NCI-H1930 (cell line): ENCODE measurements at places on chromosomes 4 and X.

- no peak for DNase-seq
Observed at GRCh38 chr4:125198916-125199315, 115.8 kb upstream of the FAT4 start.

DNA sequence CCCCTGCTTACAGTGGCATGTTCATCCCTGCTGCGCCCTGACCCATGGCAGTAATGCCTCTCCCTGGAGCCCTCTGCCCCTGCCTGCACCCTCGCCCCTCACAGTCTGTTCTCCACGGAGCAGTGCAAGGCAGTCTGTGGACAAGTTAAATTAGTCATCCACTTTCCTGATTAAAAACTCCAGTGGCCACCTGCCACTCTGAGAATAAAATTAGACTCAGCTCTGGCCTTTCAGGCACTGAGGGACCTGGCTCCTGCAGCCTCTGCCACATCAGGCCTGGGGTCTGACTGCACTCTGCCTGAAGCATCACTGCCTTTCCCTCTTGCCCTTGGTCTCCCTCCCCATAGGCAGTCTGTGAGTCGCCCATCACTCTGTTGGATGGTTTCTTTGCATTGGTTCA is 53.6 kb downstream of the GRK4 start:
- no peak for DNase-seq

DNA sequence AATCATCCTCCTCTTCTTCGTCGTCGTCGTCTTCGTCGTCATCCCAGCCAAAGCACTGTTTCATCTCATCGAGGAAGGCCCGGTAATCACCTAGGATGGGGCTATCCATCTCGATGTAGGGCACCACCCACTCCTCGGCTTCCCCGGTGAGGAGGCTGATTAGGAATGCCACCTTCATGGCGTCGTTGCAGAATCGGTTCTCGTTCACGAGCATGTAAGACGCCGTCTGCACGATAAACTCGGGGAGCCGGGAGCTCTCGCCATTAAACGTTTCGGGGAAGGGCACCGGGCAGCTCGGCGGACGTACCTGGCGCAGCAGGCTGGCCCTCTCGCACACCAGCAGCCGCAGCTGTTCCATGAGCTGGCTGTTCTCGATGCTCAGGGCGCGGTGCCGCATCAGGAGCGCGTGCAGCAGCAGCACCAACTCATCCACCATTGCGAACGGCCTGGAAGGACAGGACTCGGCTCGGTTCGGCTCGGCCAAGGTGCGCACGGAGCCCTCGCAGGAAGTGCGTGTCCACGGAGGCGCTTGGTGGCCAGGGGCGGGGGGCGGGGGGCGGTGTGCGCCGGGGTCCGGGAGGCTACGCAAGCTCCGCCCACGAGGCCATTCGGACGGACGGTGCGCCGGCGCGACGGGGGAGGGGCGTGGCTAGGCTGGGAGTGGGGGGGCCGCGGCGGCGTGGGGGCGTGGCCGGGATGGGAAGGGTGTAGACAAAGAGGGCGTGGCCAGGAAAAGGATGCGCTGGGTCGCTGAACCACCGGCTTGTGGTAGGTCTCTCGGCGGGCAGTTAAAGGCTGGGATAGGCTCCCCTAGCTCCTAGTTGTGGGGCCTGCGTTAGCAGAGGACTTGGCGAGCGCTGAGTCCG is at the start of gene LDOC1:
TSS of gene LDOC1 (minus strand) at position 544 of the 866 bp plus-strand sequence. CDS start at position 436, 108 bp downstream.
- peak; percentile 80 for DNase-seq

GRCh38 chr4:139511320-139511719 is 44.7 kb downstream of the SETD7 start:
- no peak for DNase-seq

GRCh38 chr4:24428850-24429249 is 155.5 kb downstream of the DHX15 start:
- no peak for DNase-seq

- peak; percentile 62 for DNase-seq
Observed at GRCh38 chr4:173252024-173252935, 81.9 kb downstream of the HMGB2 start.

- DNase-seq = no peak
Observed at GRCh38 chr4:73454920-73455319, 18.9 kb downstream of the AFP start.

GRCh38 chr4:100649417-100649816 is 131.6 kb upstream of the EMCN start:
- no peak for DNase-seq

DNA sequence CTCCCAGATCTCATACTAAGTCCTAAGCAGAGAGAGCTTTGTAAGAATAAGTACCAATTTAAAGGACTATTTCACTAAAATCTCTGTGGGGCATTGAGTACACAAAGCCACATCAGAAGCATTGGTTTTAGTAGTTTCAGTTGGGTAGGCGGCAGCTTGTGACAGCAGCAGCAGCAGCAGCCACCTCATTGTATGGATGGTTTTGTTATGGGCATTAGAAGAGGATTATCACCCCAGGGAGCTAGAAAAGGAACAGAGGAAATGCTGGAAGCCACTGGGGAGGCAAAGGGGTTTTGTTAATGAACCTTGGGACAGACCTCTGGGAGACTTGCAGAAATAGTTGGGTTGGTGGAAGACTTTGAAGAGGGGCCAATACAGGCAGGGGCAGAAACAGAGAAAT is 93.9 kb upstream of the FRMPD3 start:
- DNase-seq = peak; percentile 7

DNA sequence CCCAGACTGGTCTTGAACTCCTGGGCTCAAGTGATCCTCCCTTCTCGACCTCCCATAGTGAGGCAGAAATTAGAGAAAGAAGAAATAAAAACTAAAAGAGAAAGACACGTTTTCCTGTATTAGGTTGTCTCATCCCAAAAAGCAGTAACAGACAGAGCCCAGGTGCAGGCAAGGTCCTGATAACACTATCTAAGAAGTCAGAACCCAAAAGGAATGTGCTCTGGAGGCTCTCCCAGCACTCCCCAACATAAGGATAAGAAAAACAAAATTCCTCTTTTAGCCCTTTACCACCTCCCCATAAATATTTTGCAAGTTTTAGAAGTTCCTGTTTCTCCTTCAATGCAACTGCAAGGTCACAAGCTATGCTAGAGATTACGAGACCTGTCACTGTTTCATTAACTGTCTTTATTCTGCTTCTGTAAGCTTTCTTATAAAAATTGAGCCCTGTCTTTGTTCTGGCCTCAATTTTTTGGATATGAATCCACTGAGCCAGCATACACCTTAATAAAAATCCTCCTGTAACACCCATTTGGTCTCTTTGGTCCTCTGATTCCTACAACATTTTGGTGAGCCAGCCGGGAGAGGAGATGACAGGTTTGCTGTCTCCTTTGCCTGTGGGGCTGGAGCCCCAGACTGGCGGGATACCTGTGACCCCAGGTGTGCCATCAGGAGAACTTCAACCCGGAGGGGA is 25.9 kb downstream of the LIAS start:
- DNase-seq = no peak

DNA sequence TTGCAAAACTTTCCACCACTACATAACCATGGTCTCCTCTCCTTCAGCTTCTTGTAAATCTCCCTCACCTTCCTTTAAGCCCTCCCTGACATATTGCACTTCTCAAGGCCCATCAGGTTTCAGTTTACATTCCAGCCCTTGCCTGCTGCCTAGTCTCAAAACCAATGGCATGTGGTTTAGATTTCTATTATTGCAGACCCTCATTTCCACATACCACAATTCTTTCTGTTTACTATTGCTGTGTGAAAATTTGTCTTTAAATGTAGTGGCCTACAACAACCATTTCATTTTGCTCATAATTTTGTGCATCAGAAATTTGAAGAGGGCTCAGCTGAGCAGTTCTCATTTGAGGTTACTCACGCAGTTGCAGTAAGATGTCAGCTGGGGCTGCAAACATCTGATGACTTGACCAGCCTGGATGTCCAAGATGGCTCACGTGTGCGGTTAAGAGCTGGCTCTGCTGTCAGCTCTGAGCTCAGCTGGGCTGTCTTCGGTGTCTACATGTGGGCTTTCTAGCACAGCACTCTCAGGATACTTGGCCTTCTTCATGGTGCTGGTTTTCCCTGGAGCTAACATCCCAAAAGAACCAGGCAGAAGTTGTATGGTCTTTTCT is 29.9 kb upstream of the SOD3 start:
- no peak for DNase-seq

- DNase-seq = no peak
Observed at GRCh38 chrX:78213331-78213730, 73.9 kb upstream of the TAF9B start.

DNA sequence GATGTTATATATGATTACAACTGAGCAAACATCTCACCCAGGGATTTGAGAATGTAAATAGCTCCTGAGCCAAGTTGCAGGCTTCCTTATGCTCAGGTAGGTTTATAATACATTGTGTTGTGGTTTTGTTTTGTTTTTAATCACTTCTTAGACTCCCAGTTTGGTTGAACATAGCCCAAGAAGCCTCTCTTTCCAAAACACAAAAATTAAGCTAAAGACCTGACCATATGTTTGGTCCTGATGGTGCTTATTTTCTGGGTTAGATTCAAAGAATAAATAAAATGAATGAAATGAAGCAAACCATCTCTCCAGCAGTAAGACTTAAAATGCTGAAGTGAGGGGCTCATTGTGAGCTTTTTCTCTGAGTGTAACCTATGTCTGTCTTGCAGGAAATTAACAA is 93.5 kb downstream of the GRXCR1 start:
- no peak for DNase-seq

DNA sequence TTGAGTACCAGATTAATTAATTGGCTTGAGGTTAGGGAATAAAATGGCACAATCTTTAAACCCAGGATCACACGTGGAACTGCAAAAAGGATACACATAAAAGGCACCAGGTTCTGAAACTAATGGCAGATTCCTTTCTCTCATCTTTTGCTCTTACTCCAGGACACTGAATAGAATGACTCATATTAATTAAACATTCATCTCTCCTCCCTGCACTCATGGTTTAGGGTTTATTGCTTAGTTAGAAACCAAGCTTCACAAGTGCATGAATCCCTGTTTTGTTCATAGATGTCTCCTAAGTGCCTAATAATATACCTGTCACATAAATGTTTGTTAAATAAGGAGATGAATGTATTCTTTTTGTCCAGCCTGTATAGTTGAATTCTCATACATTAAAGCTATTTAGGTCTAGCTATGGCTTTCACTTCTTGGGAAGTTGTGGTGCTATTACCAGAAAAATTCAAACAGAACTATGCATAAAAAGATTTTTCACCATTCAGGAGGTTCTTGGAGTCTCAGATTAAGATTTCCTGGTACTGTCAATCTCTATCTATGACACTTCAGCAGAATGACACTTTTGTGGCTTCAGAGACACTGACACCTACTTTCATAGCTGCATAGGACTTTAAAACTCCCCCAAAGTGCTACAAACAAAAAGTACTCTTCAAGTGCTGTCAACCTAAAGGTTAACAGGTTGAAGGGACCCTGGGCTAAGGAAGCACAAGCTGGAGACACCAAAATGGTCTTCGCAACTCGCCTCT is 7.4 kb downstream of the CORIN start:
- DNase-seq = no peak

DNA sequence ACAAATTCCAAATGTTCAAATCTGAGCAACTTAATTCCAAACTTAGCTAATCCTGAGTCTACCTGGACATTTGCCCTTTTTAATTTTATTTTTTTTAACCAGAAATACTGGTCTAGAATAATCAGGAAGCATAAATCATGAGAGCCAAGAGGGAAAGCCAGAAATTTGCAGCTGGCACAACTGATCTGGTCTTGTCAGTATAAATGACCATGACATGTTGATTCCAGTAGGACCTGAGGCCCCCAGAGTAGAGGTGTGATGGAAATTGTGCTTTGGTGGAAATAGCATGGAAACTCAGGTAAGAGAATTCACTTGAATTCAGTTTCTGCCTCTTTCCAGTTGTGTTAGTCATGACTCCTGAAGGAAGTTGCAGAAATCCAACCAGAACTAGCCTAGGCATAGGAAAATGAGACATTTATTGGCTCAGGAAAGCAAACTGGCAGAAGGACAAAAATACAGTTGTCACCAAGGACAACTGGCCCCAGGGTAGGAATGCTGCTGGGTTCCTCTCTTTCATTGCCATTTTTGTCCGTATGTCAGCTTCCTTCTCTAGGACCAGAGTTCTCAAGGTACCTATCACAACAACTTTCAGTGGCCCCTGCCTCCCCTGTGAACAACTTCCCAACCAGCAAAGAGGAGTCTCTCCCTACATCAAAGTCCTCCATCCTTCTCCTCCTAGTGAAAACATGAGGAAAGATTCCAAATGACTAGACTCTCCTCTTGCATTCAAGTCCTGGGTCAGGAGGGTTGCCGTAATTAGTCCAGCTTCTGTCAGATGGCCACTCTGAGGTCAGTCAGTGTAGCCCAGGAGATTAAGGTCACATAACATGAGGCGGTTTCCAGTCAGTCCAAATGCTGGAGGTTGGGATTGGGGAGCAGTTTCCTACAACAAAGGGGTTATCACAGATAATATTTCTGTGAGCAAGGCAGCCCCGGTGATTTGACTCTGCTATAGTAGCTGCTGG is 29.3 kb upstream of the MYOZ2 start:
- DNase-seq = no peak

DNA sequence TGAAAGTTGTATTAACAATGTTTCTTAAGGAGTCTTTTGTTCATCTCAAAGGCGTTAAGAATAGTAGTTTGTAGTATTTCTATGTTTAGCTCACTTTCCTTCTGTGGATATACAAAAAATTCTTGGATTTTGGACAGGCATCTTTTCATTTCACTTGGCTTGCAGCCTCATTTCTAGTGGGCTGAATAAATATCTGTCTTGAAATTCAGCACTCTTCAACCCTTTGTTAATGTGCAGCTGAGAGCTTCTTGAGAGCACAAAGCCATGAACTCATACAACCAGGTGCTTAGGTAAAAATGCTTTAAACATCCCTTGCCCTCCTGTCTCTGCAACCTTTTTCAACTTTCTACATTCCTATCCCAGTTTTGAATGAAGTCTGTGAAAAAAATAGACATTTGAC is 1003.2 kb downstream of the C4orf33 start:
- no peak for DNase-seq

DNA sequence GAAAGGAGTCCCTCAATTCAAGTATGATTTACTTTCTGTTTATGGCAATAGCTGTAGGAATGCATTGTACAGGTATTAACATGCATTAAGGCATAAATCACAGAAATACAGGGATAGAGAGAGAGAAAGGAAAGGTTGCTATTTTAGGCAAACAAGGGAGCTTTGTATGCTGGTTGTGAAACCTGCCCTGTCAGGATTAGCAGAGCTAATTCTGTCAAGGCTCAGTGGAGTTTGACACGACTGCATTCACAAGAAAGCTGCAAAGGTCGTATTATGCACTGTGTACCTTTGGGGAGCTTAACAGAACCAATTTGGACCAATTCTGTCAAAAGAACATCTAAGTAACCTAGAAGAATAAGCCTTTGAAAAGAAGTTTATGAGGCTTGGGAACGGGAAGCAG is 239.3 kb downstream of the GRIA2 start:
- no peak for DNase-seq

- DNase-seq = no peak
Observed at GRCh38 chrX:43974100-43974475, 898 bp upstream of the NDP start.

DNA sequence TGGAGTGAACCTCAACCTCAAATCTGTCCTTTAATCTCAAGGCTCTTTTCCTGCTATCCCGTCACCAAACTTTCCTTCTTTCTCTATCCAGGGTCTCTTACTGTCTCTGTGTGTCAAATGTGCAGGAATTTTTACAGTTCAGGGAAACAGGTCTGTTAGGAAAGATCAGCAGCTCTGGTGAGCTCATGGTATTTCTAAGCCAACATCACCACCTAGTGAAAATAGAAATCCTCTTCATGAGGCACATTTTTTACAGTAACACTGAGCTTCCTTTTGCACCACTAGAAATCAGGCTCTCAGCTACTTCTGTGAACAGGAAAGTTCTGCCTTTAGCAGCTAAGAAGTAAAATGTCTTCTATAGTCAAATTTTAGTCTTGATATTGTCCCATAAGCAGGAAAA is 39.6 kb downstream of the NUDT11 start:
- DNase-seq = no peak
